ENCODE measurements at places on chromosomes 5 and 9. TPM values are rescaled to one million over a fixed set of nuclear protein-coding genes. Genes with fewer than 3 reads are reported as not detected.

- DNase-seq = no peak
Measured at GRCh38 chr9:25994605-25995004, 316.4 kb upstream of the TUSC1 start.

GRCh38 chr9:115104908-115105307 lies 13.0 kb downstream of the TNC start:
- no peak for DNase-seq

DNA sequence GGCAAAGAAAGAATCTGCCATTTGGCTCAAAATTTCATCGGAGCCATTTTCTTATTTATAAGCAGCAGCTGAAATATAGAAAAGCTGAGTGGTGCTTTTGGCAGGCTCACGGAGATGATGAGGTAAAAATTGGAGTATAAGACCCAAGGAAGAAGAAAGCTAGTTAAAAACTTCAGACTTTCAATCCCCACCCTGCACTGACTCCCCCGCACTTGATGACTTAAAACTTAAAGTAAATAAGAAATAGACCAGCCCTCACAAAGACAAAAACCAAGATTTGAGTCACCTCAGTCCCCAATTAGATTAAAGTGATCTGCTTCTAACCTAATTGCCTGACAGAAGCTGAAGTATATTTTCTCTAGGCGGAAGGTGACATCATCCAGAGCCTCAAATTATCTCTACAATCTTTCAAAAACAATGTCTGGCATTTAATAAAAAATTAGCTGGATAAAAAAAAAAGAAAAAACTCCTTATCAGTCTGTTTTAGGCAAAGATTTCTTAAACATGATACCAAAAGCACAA lies 124.0 kb upstream of the PJA2 start:
- DNase-seq = no peak

- no peak for DNase-seq
Measured at GRCh38 chr9:1917396-1917935, 97.7 kb upstream of the SMARCA2 start.

- DNase-seq = no peak
Measured at GRCh38 chr9:82524407-82524806, 535.8 kb downstream of the SPATA31D1 start.

- DNase-seq = no peak
Measured at GRCh38 chr9:88310310-88310980, 77.8 kb upstream of the SPIN1 start.

DNA sequence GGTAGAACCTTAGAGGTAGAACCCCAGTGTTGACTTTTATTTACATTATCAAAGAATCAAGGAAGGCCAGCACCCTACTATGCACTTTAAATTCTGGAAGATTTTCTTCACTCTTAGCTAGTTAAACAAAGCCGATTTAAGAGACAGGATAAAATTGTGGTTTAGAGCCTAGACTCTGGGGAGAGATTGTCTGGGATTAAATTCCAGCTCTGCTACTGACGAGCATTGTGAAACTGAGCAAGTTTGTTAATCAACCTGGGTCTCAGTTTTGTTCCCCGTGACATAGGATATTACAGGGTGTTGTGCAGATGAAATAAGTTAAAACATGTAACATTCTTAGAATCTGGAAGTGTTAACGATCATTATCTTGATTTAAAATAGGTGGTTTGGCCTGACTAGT lies 83.5 kb downstream of the FEM1C start:
- no peak for DNase-seq

GRCh38 chr9:33135470-33135958 lies 31.6 kb downstream of the B4GALT1 start:
- no peak for DNase-seq

- DNase-seq = no peak
Measured at GRCh38 chr5:158233735-158234322, 374.9 kb upstream of the CLINT1 start.

GRCh38 chr5:9622971-9623421 lies 7.2 kb downstream of the TAS2R1 start:
- no peak for DNase-seq

- DNase-seq = no peak
Measured at GRCh38 chr9:129197978-129198318, 19.9 kb upstream of the IER5L start.

GRCh38 chr9:108617676-108618075 lies 238.1 kb downstream of the ACTL7B start:
- no peak for DNase-seq

GRCh38 chr5:158857976-158858375 lies 241.7 kb downstream of the EBF1 start:
- DNase-seq = no peak

DNA sequence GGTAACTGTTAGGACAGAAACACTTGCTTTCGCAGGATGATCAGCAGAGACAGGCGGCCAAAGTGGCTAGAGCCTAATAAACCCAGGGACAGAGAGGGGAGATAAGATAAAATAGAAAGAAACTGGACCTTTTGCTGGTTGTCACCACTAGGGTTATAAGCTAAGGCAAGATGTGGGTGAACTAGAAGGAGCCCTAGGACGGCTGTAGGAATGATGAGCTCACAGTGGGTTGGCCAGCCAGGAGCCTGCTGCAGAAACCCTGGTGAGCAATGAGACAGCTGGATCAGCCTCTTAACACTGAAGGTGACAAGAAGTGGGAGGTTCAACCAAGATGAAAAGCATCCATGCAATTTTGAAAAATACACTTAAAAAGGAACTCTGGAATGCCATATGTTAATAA lies 13.5 kb downstream of the CTNND2 start:
- no peak for DNase-seq

LCN10 gene
- 15.7 TPM for polyA plus RNA-seq

ORM1 gene
- not detected for polyA plus RNA-seq

FABP6 gene
- polyA plus RNA-seq = 6.2 TPM

PJA2 gene
- polyA plus RNA-seq = 59.8 TPM

Measured in heart left ventricle (tissue), 16 donors.